ENCODE measurements at places on chromosomes 3 and 15. TPM values are rescaled to one million over a fixed set of nuclear protein-coding genes. Genes with fewer than 3 reads are reported as not detected.

The C3orf62 gene
- total RNA-seq = 3.2 TPM

The TMEM212 gene
- not detected for total RNA-seq

The MAP2K1 gene
- 70.4 TPM for total RNA-seq

The FAM81A gene
- 3.0 TPM for total RNA-seq

The PXK gene
- 6.2 TPM for total RNA-seq

The NDUFB4 gene
- 184 TPM for total RNA-seq

The ZCWPW2 gene
- 0.39 TPM for total RNA-seq

- DNase-seq = no peak
- H3K27ac ChIP-seq = no peak overlapping the region
- no peaks in the 10 kb centered on the region for H3K36me3 ChIP-seq
- H3K27me3 ChIP-seq = no peaks in the 10 kb centered on the region
- H3K4me1 ChIP-seq = no peaks in the 10 kb centered on the region
- H3K4me3 ChIP-seq = no peak overlapping the region
Measured at GRCh38 chr3:73584873-73585272, 39.9 kb downstream of the PDZRN3 start.

- H3K27ac ChIP-seq = no peak overlapping the region
- H3K4me3 ChIP-seq = no peak overlapping the region
- no peaks in the 10 kb centered on the region for H3K36me3 ChIP-seq
- H3K27me3 ChIP-seq = no peaks in the 10 kb centered on the region
Measured at GRCh38 chr3:13141991-13142412, 68.8 kb upstream of the IQSEC1 start.

DNA sequence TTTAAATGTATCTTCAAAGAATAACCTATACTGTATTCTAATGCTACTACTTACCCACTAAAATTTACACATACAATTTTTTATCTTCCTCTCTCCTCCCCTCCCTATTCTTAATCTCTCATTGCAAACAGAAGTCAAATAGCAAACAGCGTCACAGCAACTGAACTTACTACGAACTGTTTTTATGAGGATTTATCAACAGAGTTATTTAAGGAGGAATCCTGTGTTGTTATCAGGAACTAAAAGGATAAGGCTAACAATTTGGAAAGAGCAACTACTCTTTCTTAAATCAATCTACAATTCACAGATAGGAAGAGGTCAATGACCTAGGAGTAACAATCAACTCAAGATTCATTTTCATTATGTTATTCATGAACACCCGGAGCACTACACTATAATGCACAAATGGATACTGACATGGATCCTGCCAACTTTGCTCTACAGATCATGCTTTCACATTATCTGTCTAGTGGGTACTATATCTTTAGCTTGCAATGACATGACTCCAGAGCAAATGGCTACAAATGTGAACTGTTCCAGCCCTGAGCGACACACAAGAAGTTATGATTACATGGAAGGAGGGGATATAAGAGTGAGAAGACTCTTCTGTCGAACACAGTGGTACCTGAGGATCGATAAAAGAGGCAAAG is 984 bp downstream of the FGF7 start:
- no peaks in the 10 kb centered on the region for H3K27me3 ChIP-seq
- no peak overlapping the region for H3K4me3 ChIP-seq
- no peaks in the 10 kb centered on the region for H3K36me3 ChIP-seq
- H3K27ac ChIP-seq = no peak overlapping the region

DNA sequence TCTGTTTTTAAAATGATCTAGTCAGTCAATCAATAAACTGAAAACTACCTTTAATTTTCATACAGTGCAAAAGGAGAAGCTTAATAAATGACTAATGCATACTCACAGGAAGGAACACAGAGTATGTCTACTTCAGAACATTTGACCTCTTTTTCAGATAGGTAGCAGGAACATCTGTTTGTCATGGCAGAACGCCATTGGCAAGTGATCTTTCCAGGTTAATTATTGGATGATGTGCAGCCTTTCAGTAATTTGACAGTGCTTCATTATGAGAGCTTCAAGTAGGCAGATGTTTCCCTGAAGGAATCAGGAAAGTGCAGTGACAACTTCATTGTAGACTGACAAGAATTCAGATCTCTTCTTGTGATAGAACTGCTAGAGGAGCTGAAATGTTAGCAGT is 325.0 kb downstream of the OTOL1 start:
- H3K4me1 ChIP-seq = no peaks in the 10 kb centered on the region
- H3K36me3 ChIP-seq = no peaks in the 10 kb centered on the region
- DNase-seq = no peak
- no peak overlapping the region for H3K4me3 ChIP-seq
- no peaks in the 10 kb centered on the region for H3K27me3 ChIP-seq

GRCh38 chr3:89795506-89795905 is 688.1 kb downstream of the EPHA3 start:
- DNase-seq = no peak
- H3K4me3 ChIP-seq = no peak overlapping the region
- H3K4me1 ChIP-seq = no peaks in the 10 kb centered on the region

DNA sequence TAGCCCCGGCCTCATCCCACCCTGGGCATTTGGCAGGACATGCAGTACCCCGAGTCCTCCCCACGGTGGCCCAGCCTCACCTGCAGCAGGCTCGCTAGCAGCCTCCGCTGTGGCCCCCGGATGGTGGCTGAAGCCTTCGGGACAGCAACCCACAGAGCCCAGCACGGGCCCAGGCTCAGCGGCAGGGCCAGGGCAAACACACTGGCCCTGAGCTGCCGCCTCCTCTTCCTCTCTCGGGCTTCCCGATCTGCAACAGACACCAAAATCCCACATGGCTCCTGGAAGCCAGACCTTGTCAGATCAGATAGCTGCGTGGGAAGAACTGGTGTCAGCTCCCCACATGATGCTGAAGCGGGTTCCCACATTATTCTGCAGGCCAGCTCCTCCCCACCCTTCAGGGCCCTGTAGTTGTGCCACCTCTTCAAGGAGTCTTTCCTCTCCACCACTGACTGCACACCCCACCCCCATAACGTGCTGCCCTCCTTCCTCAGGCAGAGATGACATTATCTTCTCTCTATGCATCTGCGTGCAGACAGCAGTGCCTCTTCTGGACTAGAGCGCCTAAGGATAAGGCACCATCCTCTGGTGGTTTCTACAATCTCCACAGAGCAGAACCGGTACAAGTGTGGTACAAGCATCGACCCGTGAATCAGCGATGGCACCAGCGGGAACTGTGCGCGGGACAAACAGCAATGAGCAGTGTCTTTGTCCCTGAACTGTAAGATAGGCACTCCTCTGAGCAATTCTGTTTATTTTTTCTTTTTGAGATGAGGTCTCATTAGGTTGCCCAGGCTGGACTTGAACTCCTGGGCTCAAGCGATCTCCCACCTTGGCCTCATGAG is 9.5 kb downstream of the TMEM44 start:
- no peak for DNase-seq
- H3K4me3 ChIP-seq = no peak overlapping the region
- no peaks in the 10 kb centered on the region for H3K4me1 ChIP-seq

- H3K27me3 ChIP-seq = no peaks in the 10 kb centered on the region
- H3K27ac ChIP-seq = no peak overlapping the region
- no peak for DNase-seq
- no peak overlapping the region for H3K4me3 ChIP-seq
- no peaks in the 10 kb centered on the region for H3K4me1 ChIP-seq
Measured at GRCh38 chr15:52731732-52732470, 52.7 kb upstream of the ATOSA start.

DNA sequence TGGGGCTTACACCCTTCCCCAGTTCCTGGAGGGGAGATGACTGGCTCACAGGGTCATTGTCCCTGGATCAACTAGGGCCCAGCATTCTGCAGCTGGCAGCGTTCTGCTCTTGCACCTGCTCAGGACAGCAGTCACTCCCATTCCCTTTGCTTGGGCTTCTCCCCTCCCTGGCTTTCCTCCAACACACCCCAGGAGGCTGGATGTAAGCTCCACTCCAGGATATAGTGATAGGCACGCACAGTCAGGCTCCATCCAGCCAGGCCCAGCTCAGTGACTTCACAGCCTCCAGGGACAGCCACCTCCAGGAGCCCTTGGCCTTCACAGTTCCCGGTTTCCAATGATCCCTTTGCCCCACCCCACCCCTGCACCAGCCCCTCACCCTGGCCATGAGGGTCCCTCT is 1.9 kb downstream of the SPTBN5 start:
- H3K27ac ChIP-seq = no peak overlapping the region
- no peak overlapping the region for H3K4me3 ChIP-seq
- H3K27me3 ChIP-seq = no peaks in the 10 kb centered on the region
- H3K4me1 ChIP-seq = no peaks in the 10 kb centered on the region

GRCh38 chr3:98734735-98735134 is 28.4 kb upstream of the ST3GAL6 start:
- no peaks in the 10 kb centered on the region for H3K4me1 ChIP-seq
- H3K27me3 ChIP-seq = no peaks in the 10 kb centered on the region
- no peak overlapping the region for H3K4me3 ChIP-seq
- no peak for DNase-seq

DNA sequence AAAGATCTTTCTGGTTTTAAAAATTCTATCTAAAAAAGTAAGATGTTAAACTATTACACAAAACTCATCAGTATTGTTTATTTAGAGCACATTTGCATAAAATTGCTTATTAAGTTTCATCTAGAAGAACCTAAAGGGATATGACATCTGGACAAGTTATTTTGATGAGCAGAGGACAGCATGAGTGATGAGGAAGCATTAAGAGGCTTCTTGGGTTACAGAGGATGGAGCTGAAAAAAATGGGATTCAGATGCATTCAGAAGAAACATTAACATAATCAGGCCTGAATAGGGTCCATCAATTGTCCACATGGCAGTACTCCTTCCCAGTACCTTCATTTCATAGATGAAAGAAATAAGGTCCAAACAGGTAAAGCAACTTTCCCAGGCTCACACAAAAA is 41.6 kb downstream of the IMPG2 start:
- H3K27ac ChIP-seq = no peak overlapping the region
- no peaks in the 10 kb centered on the region for H3K36me3 ChIP-seq
- H3K4me1 ChIP-seq = no peaks in the 10 kb centered on the region
- DNase-seq = no peak

DNA sequence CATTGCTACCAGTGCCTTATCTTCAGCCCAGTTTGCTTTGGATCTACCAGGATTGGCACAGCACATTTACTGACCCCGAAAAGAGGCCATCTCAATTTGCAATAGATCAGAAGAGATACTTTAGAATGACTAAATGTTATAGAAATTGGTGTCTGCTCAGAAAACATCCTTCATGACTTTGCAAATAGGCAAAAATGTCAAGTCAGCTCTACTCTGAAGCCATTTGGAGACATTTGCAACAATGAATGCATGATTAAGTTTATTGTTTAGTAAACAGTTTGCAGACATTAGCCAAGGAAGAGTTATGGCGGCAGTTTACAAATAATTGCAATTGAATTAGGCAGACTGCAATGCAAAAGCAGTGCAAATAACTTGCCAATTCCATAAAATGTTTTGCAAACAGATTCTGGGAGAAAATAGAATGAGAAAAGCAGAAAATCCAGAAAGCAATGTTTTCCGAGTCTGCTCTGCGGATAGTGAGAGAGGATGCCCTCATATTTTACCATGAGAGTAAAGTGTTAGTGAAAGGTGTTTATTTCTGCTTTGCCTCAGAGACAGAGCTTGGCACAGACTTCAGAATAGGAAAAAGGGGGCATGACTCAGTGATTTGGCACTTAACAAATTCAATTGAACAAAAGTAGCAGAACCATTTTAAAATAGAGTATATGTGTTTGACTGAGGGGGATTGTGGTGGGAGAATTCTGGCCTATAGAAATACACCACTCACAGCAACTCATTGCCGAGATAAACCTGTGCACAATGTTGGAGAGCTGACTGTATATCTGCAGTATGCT is 334.9 kb upstream of the NR2F2 start:
- no peak overlapping the region for H3K27ac ChIP-seq
- no peaks in the 10 kb centered on the region for H3K27me3 ChIP-seq
- no peak overlapping the region for H3K4me3 ChIP-seq
- no peak for DNase-seq
- H3K36me3 ChIP-seq = no peaks in the 10 kb centered on the region

GRCh38 chr3:86951322-86951721 is 39.6 kb downstream of the VGLL3 start:
- H3K4me3 ChIP-seq = no peak overlapping the region
- no peaks in the 10 kb centered on the region for H3K4me1 ChIP-seq
- no peak overlapping the region for H3K27ac ChIP-seq
- no peak for DNase-seq
- no peaks in the 10 kb centered on the region for H3K36me3 ChIP-seq
